Activated naive CD4-positive, alpha-beta T cell treated with anti-CD3 and anti-CD28 coated beads for 36 hours (primary cell): ENCODE measurements at places on chromosomes 4 and X. TPM values are rescaled to one million over a fixed set of nuclear protein-coding genes. Genes with fewer than 3 reads are reported as not detected.

The FRAS1 gene
- not detected for total RNA-seq

The PLXNA3 gene
- total RNA-seq = 5.9 TPM

The POU3F4 gene
- total RNA-seq = not detected

The RCHY1 gene
- total RNA-seq = 31.3 TPM

The SSR4 gene
- total RNA-seq = 148 TPM

The CFAP47 gene
- not detected for total RNA-seq

The KIT gene
- not detected for total RNA-seq

The GYPB gene
- not detected for total RNA-seq

DNA sequence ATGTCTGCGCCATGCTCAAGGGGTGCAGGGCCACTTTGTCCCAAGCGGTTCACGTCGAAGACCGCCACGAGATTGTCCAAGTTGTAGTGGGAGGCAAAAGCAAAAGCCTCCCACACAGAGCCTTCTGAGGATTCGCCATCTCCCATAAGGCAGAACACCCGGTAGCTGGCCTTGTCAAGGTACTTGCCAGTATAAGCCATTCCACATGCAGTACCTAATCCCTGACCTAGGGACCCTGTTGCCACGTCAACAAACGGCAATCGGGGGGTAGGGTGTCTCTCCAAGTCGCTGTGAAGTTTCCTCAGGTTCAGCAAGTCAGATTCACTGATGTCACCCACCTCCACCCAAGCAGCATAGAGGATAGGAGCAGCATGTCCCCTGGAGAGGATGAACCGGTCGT is 424 bp downstream of the TKTL2 start:
- no peaks in the 10 kb centered on the region for H3K4me1 ChIP-seq
- no peak overlapping the region for H3K27ac ChIP-seq
- H3K4me3 ChIP-seq = no peak overlapping the region
- no peak for DNase-seq
- H3K27me3 ChIP-seq = peaks cover 2% of the 10 kb centered on the region

- H3K4me3 ChIP-seq = no peak overlapping the region
- no peak overlapping the region for H3K27ac ChIP-seq
- no peak for DNase-seq
- peaks cover 37% of the 10 kb centered on the region for H3K36me3 ChIP-seq
Observed at GRCh38 chr4:73161527-73162185, 92.1 kb upstream of the COX18 start.

DNA sequence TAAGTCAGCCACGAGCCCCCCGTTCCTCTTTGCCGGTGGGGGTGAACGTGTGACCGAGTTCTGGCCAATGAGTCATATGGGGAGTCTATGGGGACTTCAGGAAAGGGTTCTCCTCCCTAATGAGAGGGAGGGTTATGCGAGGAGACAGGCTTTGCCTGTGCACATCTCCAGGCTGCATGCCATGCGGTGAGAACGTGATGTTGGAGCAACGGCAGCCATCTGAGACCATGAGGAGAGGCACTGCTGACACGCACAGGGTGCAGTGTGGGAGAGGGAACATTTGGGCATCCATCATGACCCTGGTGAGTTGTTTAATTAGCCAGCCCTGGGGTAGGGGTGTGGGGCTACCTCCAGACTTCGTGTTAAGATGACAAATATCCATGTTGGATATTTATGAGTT is 55.8 kb downstream of the ABLIM2 start:
- no peak overlapping the region for H3K4me3 ChIP-seq
- no peaks in the 10 kb centered on the region for H3K4me1 ChIP-seq
- no peak overlapping the region for H3K27ac ChIP-seq
- peaks cover under 1% of the 10 kb centered on the region for H3K36me3 ChIP-seq

- H3K4me3 ChIP-seq = no peak overlapping the region
- H3K4me1 ChIP-seq = no peaks in the 10 kb centered on the region
- no peaks in the 10 kb centered on the region for H3K36me3 ChIP-seq
- DNase-seq = no peak
- H3K27me3 ChIP-seq = no peaks in the 10 kb centered on the region
- no peak overlapping the region for H3K27ac ChIP-seq
Observed at GRCh38 chr4:31175242-31175910, 455.2 kb downstream of the PCDH7 start.

DNA sequence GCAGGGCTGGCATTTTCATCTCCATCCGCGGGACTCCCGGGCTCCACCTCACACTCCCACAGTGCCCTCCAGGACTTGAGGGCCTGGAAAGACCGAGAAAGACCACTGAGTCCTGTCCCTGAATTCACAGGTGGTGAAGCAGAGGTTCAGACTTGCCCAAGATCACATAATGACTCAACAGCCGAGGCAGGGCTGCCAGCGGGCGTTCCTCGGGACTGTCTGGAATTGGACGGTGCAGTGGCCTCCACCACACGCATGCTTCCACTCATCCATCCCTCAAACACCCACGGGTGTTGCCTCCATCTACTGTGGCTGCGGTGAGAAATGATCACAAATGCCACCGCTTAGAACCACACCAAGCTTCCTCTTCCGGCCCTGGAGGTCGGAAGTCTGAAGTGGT is 6.9 kb upstream of the ADRA2C start:
- no peaks in the 10 kb centered on the region for H3K4me1 ChIP-seq
- no peak overlapping the region for H3K4me3 ChIP-seq
- H3K27ac ChIP-seq = no peak overlapping the region
- no peak for DNase-seq

DNA sequence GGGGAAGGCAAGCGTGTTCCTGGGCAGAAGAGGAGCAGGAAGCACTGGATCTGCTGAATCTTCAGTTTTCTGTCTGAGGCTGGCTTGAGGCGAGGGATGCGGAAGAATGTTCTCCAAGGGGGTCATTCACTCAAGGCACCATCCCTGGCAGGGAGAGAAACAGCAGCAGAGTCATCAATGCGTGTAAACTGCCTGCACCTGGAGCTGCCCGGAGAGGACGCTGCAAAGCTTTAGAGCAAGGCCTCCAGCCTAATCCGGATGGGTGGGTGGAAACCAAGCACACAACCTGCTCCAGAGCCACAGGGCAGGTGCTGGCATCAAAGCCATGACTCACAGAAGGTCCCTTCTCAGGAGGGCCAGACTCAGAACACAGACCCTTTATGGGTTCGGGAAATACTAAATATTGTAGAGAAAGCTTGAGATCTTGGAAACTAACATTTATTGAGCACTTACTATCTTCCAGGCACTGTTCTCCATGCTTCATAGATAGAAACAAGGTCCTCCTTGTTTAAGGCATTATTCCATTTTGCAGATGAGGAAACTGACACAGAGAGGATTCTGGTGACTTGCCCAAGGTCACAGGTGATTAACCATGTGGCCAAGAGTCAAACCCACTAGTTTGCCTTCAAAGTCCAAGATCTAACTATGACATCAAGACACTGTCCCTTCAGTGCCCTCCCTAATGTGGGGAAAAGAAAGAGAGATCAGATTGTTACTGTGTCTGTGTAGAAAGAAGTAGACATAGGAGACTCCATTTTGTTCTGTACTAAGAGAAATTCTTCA is 7.7 kb downstream of the PROM1 start:
- peaks cover 8% of the 10 kb centered on the region for H3K4me1 ChIP-seq
- peaks cover 48% of the 10 kb centered on the region for H3K27me3 ChIP-seq
- no peaks in the 10 kb centered on the region for H3K36me3 ChIP-seq
- H3K4me3 ChIP-seq = no peak overlapping the region
- DNase-seq = no peak

GRCh38 chr4:156970501-156971164 is 966 bp downstream of the PDGFC start:
- peaks cover 64% of the 10 kb centered on the region for H3K27me3 ChIP-seq
- H3K36me3 ChIP-seq = peaks cover 3% of the 10 kb centered on the region
- H3K27ac ChIP-seq = no peak overlapping the region
- peak overlapping the region; percentile 41 for H3K4me3 ChIP-seq

DNA sequence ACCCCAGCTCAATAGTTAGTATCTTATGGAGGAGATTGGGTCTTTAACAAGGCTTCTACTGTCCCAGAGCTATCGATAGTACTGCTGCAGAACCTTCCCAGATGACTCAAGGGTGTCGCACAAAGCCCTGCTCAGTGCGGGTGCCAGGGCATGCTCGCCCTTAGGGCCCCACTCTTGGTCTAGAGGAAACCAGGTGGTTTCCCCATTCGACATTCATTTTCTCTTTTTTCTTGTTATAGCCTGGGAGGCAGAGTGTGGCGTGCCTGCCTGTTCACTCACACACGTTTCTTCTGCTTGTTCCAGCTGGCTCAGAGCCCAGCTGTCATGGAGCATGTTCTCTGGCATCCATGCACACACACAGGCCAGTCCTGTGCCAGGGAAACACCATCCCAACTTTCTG is 144.5 kb downstream of the SMIM20 start:
- no peak overlapping the region for H3K4me3 ChIP-seq
- peaks cover 5% of the 10 kb centered on the region for H3K27me3 ChIP-seq
- peak; percentile 75 for DNase-seq
- peaks cover 24% of the 10 kb centered on the region for H3K4me1 ChIP-seq
- no peak overlapping the region for H3K27ac ChIP-seq

GRCh38 chr4:154368060-154368459 is 123.5 kb downstream of the DCHS2 start:
- no peaks in the 10 kb centered on the region for H3K36me3 ChIP-seq
- H3K4me1 ChIP-seq = peaks cover 6% of the 10 kb centered on the region
- no peak for DNase-seq
- peaks cover 21% of the 10 kb centered on the region for H3K27me3 ChIP-seq
